ENCODE measurements at places on chromosomes 5 and 9. TPM values are rescaled to one million over a fixed set of nuclear protein-coding genes. Genes with fewer than 3 reads are reported as not detected.

The SCGB3A1 gene
- polyA plus RNA-seq: not detected

GRCh38 chr5:41956943-41957342 lies 31.9 kb downstream of the FBXO4 start:
- no peak overlapping the region for H3K4me3 ChIP-seq
- no peaks in the 10 kb centered on the region for H3K4me1 ChIP-seq
- H3K27ac ChIP-seq: no peak overlapping the region
- no peak for DNase-seq
- H3K36me3 ChIP-seq: no peaks in the 10 kb centered on the region
- H3K27me3 ChIP-seq: no peaks in the 10 kb centered on the region

DNA sequence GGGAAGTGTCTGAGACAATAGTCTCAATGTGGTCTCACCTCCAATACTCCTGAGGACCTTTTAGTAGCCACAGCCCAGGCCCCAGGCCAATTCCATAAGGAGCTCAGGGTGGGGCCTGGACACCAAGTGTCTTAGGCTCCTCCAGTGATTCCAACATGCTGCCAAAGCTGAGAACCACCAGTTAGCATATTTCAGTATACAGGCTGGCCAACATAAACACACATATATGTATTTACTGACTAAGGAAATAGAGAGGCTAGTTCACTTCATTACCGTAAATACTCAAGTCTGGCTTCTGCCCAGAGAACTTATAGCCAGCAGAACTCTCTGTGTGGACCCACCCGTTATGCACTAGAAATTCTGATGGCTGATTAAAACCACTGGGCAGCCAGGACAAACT lies 24.1 kb downstream of the S1PR3 start:
- no peak for DNase-seq
- no peak overlapping the region for H3K27ac ChIP-seq
- H3K4me3 ChIP-seq: no peak overlapping the region
- no peaks in the 10 kb centered on the region for H3K27me3 ChIP-seq
- no peaks in the 10 kb centered on the region for H3K4me1 ChIP-seq

DNA sequence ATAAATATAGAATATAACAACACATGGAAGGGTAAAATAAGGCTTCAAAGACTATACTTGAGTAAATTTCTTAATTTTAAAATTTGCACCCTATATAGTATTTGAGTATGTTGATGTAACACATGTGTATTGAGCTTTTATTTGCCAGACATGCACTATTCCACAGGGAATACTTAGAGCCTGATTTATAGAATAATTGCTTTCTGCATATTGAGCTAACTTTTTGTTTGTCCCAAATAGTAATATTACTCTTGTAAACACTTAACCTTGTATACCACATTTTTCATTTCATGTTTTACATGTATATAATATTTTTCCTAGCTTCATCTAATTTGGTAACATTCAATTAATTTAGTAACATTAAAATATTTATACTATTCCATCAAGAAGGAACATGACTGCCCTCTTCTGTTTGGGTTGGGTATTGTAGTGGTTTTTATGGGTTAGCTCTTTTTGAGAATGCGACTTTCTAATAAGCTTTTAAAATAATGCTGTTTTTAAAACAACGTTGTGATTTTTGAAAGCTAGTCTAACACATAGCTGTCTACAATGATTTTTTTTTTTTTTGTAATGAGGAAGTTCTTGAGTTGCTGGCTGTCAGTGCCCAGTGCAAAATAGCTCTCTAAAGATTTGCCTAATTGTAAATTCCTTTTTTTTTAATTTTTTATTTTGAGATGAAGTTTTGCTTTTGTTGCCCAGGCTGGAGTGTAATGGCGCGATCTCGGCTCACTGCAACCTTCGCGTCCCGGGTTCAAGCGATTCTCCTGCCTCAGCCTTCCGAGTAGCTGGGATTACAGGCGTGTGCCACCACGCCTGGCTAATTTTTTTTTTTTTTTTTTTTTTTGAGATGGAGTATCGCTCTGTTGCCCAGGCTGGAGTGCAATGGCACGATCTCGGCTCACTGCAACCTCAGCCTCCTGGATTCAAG lies 4.8 kb downstream of the SUB1 start:
- H3K27ac ChIP-seq: no peak overlapping the region
- H3K4me1 ChIP-seq: no peaks in the 10 kb centered on the region
- H3K4me3 ChIP-seq: no peak overlapping the region
- H3K36me3 ChIP-seq: peaks cover 32% of the 10 kb centered on the region
- H3K27me3 ChIP-seq: no peaks in the 10 kb centered on the region

DNA sequence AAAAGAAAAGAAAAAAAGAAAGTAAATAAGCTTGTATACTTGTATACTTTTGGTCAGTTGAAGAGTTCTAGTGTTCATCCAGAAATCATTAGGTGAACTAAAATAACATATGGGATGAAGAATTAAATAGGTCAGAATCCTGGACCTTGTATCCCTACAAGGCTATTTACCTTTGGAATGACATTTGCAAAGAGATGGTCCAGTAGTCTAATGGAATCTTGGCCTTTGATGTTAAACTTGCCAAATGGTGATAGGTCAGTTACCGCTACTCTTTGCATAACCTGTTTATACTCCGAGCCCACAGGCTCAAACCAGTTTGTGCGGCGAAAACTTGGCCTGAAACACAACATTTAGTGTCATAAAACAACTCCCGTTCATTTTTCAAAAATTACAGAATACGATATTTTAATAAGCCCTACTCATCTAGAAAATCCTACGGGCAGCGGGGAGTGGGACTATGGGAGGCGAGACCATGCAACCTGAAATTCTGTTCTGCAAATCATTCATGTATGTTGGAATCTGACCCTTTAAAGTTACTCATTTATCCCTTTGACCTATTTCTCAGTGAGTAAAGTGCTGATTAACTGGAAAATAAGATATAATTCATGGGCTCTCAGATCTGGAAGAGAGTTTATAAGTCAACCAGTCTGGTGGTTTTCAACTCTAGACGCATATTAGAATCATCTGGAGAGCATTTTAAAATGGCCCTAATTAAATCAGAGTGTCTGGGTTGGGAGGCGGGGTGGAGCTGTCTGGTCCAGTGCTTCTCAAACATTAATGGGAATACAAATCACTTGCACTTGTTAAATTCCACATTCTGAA lies 38.6 kb downstream of the DMGDH start:
- H3K27me3 ChIP-seq: peaks cover 8% of the 10 kb centered on the region
- DNase-seq: no peak
- H3K4me3 ChIP-seq: no peak overlapping the region
- H3K4me1 ChIP-seq: no peaks in the 10 kb centered on the region
- H3K36me3 ChIP-seq: no peaks in the 10 kb centered on the region

- no peaks in the 10 kb centered on the region for H3K36me3 ChIP-seq
- no peak for DNase-seq
- H3K27ac ChIP-seq: no peak overlapping the region
Observed at GRCh38 chr9:103811462-103811861, 282.6 kb upstream of the SMC2 start.

- DNase-seq: no peak
- H3K4me1 ChIP-seq: no peaks in the 10 kb centered on the region
- H3K36me3 ChIP-seq: no peaks in the 10 kb centered on the region
- no peak overlapping the region for H3K27ac ChIP-seq
Observed at GRCh38 chr5:158162479-158163034, 303.6 kb upstream of the CLINT1 start.

DNA sequence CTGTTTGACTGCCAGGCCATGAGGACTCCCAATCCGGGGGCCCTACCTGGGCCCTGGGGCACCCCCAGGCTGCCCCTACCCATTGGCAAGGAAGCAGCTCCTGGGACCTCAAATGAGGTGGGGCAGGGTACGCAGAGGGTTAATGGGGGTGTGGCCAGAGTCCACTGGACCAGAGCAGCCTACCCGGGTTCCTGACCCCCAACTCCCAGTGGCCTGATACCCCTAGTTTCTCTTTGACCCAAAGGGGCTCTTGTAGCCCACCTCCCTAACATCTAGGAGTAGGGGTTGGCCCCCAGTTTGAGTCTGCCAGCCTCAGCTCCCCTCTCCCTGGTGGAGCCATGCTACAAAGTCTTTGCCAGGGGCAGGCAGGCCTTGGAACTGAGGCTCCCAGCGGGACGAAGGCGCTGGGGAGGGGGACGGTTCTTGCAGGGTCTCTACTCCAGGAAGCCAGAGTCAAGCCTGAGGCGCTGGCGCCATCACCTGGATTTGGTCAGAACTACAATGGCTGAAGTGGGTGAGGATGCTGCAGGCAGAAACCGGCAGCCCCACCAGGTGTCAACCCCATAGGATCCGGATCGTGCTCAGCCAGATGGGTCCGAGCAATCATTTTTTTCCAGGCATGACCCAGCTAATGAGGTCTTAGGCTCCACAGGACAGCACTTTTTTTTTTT lies 8.4 kb upstream of the CERCAM start:
- H3K27ac ChIP-seq: no peak overlapping the region
- H3K27me3 ChIP-seq: peaks cover 24% of the 10 kb centered on the region
- H3K4me3 ChIP-seq: no peak overlapping the region
- no peaks in the 10 kb centered on the region for H3K36me3 ChIP-seq
